Fibroblast of lung (primary cell): ENCODE measurements at places on chromosomes 5 and 9. TPM values are rescaled to one million over a fixed set of nuclear protein-coding genes. Genes with fewer than 3 reads are reported as not detected.

DNA sequence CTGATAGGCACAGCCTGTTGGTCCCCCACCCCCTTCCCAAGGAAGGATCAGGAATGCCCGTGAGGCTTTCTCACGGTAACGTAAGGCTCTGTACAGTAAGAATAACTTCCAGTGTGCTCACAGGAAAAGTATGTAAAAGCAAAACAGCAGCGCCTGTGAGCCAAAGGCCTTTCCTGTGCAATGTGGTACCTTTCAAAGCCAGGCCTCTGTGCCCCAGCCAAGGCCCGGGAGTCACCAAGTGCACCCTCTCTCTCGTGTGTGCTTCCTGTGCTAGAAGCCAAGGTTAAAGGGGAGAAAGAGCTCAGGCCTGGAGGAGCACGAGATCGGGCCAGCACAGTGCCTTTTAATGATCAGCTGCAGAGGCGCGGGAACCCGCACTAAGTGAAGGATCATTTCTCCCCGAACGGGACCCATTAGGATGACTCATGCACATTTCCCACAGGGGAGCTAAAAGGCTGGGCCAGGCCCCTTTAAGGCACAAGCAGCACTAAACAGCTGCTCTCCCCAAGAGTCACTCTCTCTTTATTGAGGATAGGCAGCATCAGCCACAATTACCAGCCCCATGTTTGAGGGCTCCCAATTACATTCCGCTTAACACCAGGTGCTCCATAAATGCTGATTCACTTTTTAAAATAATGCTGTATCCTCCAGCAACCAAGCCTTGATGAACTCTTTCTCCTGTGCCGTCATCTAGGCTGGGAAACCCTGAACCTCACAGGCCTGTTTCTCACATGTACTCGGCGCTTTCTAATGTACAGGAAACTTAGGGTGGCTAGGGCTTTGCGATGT is 42.8 kb downstream of the SHB start:
- peak; percentile 92 for DNase-seq

- no peak for DNase-seq
Observed at GRCh38 chr5:115028557-115028956, 141.2 kb downstream of the TRIM36 start.

- peak; percentile 63 for DNase-seq
Observed at GRCh38 chr5:169213479-169213878, 87.5 kb downstream of the SLIT3 start.

DNA sequence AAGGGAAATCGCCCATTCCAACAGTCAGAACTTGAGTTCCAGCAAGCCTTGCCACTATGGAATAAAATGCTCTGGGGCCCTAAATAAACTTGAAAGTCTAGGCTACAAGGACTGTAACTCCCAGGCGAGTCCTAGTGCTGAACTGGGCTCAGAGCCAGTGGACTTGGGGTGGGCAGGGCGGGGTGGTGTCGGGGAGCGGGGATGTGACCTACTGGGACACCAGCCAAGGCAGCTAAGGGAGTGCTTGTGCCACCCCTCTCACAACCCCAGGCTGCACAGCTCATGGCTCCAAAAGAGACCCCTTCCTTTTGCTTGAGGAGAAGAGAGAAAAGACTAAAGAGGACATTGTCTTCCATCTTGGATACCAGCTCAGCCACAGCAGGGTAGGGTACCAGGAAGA is 61.5 kb downstream of the MEIKIN start:
- no peak for DNase-seq

DNA sequence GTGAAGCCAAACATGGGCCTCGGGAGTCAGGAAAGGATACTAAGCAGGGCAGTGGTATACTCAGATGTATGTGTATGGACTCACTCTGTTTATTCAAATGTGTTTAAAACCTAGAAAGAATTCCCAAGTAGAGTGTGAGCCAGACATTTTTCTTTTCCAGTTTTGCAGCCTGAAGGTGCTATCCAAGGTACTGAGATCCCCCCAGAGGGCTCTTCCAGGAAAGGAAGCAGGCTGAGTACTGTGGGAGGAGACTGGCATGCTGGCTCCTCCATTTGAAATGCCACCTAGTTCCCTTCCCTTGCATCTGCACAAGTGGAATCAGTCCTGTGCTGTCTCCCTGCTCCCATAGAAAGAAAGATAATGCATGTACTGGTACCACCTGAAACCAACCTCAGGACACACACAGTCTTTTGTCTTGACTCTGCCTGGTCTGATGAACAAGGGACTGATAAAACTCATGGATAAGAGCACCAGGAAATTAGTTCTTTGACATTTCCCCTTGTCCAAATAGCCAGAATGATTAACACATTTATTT is 85.9 kb downstream of the HRH2 start:
- peak; percentile 6 for DNase-seq

- peak; percentile 67 for DNase-seq
Observed at GRCh38 chr9:16505199-16505598, 365.3 kb downstream of the BNC2 start.

GRCh38 chr5:14008819-14009311 is 64.4 kb upstream of the DNAH5 start:
- DNase-seq: no peak

DNA sequence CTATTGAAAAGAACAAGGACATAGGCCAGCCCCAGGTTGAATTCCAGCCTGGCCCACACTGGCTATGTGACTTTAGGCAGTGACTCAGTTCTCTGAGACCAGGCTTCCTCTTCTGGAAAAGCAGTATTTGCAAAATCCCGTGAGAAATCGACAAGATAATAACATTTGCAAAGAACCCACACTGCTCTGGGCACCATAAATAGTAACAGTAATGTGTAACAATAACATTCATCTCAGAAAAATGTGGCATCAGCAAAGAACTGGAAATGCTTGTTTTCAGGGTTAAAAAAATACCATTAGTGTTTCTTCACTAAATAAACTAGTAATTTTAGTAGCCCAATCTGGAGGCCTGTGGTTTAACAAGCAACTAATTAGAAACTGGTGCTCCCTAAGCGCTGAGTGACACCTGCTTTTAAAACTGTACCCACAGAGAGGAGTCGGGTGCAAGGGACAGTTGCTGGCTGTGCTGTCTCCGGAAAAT is 148.4 kb downstream of the TTLL11 start:
- DNase-seq: peak; percentile 59

GRCh38 chr5:2213121-2213730 is 330.5 kb upstream of the IRX4 start:
- DNase-seq: no peak

DNA sequence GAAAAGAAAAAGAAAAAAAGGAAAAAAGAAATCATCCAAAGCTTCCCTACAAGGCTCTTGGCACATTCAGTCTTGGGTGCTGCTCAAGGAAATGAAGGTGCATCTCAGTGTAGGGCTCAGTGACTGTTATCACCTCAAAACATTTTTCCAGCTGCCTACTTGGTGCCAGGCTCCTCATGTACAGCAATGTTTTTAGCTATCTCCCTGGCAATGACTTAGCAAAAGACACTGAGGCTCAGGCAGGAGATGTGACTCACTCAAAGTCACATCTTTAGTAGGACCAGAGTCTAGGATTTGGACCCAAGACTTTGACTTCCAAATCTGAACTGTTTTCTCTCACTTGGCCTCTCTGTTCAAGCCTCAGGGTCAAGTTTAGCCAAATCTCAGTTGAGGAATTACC is 264.2 kb downstream of the CRB2 start:
- DNase-seq: no peak

- no peak for DNase-seq
Observed at GRCh38 chr9:123065196-123065595, 31.7 kb downstream of the GPR21 start.

- DNase-seq: no peak
Observed at GRCh38 chr9:130266236-130267098, 907 bp downstream of the HMCN2 start.

DNA sequence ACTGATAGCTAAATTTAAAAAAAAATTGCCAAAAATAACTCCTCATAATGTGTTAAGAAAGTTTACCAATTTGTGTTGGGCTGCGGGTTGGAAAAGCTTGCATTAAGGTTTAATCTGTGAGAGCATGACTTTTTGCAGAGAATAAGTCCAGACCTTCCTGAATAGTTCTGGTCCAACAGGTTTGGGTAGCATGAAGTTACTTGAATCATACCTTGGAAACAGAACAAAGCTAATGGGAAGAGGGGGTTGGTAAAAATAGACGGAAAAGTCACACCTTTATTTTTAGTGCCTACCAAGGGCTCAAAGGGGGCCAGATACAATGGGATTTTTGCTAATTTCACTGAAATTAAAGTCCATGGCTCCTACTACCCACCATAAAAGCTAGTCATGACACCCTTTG is 17.1 kb upstream of the MATR3 start:
- DNase-seq: no peak

GRCh38 chr9:108545436-108545835 is 310.4 kb downstream of the ACTL7B start:
- no peak for DNase-seq

The CCNI2 gene
- total RNA-seq: under 0.01 TPM in 1 of 2 replicates, not detected in the other

The CDX1 gene
- total RNA-seq: under 0.01 and 0.33 TPM in 2 replicates

The PCDHGB7 gene
- total RNA-seq: 13.0 and 13.6 TPM in 2 replicates

The FAM151B gene
- total RNA-seq: 3.9 and 4.8 TPM in 2 replicates

The C1QTNF2 gene
- 0.77 and 2.3 TPM in 2 replicates for total RNA-seq

The HRCT1 gene
- 0.26 and 1.2 TPM in 2 replicates for total RNA-seq
